ENCODE measurements at places on chromosomes 2 and 18.

DNA sequence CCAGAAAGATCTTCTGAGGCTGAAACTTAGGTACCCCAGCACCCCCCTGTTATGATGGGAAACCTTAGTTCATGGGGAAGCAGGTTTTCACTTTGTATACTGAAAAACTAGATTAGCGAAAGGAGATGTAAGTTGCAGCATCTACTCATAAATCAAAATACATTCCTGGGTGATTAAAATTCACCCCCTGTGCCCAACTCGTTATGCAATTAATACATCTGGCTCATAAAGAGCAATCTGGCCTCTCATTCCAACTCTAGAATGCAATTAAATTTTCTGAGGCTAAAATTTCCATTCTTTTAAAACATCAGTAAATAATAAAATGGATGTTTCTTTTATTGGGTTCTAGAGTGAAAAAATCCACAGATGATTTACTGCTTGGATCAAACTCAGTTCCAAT lies 110.9 kb upstream of the BZW1 start:
- DNase-seq = no peak

GRCh38 chr2:196086517-196087368 lies 18.1 kb upstream of the DNAH7 start:
- no peak for DNase-seq

DNA sequence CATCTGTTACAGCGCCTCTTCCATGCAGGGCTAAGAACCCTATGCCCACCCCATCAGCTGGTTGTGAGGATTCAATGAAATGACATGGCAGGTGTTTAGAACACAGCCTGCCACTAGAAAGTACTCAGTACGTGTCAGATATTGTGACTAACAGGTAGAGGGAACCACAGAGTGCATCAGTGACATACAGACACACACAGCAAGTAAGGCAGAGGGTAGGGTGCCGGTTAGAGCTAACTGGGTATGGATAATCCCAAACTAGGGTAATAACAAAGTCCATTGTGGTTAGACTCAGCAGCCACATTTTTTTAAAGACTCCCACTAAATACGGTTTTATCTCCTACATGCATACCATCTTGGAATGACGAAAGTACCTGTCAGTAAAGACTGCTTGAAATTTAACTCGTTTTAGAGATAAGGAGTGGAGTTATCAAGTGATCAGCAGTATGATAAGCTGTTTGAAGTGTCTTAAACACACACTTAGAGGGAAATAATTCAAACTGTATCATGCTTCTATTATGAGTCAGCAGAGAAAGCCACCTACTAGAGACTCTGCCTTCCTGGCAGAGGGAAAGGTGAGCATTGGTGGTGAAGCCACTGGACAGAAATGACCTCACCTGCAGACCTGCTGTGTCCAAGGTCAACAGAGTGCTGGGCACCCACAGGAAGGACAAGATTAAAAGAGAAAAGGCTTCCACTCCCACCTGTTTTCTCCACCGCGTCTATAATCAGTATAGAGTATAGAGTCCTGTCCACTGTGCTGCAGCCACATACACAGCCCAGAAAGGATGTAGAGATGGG lies 20.6 kb downstream of the MPPE1 start:
- DNase-seq = no peak

DNA sequence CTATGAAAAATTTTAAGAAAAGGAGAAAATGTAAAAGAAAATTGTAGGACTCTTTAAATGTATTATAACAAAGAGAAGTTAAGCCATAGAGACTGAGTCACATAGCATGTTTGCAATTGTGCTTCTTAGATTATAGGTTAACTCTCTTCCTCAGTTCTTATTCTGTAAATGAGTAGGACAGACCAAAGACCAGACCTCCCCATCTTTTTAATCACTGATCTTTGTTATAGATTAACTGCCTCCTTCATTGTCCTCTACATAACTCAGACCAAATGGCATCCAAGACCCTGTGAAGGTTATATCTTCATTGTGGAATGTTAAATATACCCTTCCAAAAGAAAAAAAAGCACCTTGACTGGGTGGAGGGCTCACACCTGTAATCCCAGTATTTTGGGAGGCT lies 316.9 kb upstream of the LRRTM4 start:
- no peak for DNase-seq

GRCh38 chr2:156319811-156320485 lies 12.6 kb downstream of the NR4A2 start:
- DNase-seq = no peak

- DNase-seq = no peak
Measured at GRCh38 chr2:226074391-226074790, 674.9 kb downstream of the NYAP2 start.

- DNase-seq = no peak
Measured at GRCh38 chr18:47191961-47192360, 15.8 kb upstream of the IER3IP1 start.

GRCh38 chr18:7789856-7790552 lies 222.9 kb downstream of the PTPRM start:
- DNase-seq = no peak

DNA sequence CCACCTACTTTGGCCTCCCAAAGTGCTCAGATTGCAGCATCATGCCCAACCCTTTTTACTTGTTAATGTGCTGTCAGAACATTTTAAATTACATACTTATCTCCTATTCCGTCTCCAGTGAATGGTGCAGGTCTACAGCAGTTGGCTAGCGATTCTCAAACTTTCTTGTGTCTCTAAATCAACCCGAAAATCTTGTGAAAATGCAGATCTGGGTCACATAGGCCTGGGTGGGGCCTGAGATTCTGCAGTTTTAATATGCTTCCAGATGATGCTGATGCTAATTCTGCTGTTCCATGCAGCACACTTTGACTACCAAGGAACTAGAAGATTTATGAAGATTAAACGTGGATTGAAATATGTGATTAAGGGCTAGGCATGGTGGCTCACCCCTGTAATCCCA lies 14.8 kb upstream of the ACSL3 start:
- DNase-seq = no peak

- DNase-seq = no peak
Measured at GRCh38 chr2:174122185-174122584, 126.1 kb downstream of the OLA1 start.

- peak; percentile 76 for DNase-seq
Measured at GRCh38 chr2:43225093-43225787, 1.2 kb downstream of the ZFP36L2 start.

GRCh38 chr2:51959696-51960095 lies 927.8 kb upstream of the NRXN1 start:
- no peak for DNase-seq

- DNase-seq = no peak
Measured at GRCh38 chr18:70293166-70293565, 4.3 kb downstream of the SOCS6 start.

DNA sequence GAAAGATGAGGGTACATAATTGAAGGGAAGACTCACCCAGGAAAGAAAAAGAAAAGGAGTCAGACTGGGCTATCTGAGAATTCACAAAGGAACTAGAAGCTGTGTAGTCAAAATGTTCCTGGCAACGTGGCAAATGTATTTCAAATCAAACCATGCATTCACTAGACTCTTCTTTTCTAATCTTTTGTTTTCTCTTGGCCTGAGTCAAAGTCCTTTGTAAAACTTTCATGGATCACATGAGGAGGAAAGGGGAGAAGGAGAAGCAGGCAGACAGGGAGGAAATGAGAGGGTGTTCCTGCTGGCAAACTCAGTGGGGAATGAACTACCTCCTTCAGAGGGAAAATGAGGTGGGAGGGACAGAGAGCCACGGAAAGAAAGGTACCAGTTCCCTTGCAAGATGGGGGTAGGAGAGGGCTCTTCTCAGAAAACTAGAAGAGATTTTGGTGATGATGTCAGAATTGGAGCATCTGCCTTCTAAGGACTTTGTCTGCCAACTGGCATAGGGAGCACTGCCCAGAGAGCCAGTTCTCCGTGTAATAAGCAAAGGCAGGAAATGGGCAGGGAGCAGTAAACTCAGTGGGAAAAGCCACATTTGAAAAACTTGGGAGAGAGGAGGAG lies 51.4 kb downstream of the SLC8A1 start:
- DNase-seq = no peak

DNA sequence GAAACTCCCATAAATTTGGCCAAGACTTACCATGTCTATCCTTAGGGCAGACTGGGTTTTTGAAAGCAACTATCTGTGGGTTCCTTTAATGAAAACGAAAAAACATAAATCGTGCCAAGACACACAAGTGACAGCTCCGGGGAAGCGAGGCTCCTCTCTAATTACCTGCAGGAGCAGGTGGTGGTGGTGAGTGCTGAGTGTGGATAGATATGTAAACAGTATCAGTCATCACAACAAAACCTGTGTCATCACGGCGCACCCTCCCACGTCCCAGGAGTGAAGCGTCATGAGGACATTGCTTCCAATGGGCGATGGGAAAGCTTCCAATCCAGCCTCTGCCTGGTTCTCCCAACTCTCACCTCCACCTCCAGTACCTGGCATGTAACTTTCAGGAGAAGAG lies 31.3 kb downstream of the ACKR3 start:
- no peak for DNase-seq

- DNase-seq = no peak
Measured at GRCh38 chr2:193796847-193797246, 1602.1 kb upstream of the TMEFF2 start.

DNA sequence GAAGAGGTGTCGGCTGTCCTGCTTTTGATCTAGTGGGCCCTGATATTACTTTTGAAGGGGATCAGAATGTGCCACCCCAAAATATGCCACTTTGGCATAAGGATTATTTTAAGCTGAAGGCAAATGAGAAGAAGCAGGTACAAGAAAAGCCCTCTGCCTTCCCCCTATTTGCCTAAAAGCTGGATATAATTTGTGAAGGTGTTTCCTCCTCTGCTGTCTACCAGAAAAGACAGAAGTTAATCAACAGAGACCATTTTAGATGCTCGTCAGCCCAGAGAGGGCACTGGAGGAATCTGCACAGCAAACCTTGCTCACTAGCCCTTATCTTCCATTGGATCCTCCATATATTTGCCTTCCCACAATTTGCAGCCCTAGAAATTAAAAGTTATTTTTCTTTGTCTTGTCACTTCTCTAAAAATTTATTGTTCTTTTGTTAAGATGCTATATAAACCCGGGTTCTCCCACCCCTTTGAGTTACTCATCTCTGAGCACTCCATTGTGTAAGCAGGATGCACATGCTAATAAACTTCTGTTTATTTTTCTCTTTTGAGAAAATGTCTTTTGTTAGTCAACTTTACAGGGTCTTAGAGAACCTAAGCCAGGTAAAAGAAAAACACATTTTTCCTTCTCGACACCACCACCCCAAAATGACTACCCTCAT lies 163.2 kb upstream of the SLC1A4 start:
- DNase-seq = no peak

DNA sequence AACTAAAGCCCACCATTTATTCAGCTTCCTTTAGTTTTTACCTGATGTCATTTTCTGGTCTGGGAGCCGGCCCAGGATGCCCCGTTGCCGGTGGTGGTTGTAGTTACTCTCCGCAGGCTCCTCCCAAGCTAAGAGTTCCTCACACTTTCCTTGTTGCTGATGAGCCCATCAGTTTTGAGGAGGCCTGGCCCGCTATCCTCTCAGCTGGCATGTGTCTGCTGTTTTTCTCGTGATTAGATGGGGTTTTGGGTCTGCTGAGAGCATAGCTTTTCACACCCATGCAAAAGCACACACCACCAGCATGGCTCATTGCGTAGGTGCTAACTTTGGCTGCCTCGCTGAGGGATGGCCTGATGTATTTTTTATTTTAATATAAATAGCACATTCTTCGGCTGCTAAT lies 72.1 kb downstream of the PSMG2 start:
- no peak for DNase-seq

GRCh38 chr18:72940986-72941385 lies 73.2 kb upstream of the NETO1 start:
- no peak for DNase-seq

DNA sequence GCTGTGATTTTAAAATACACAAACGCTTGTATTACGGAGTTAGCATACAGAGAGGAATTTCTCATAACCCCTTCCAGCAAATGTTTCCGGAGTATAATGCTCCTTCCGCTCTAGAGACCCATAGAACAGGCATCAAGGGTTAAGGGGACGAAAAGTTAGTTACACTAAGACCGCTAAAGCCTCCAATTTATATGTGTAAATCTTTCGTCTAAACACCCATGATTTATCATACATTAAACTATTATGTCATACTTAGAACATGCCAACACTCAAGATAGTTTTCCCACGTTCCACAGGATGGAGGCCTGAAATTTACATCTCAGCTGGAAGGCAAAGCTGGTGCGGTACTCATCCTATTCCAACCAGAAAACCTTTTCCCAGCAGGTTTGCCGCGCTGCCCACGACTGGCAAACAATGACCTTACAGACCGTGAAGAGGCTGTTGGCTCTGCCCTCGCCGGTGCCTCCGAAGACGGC lies 650 bp downstream of the ORMDL1 start:
- no peak for DNase-seq

All from T-cell (primary cell).